ENCODE measurements at places on chromosomes 11 and 22.

GRCh38 chr11:77467233-77467632 is 6.7 kb downstream of the PAK1 start:
- DNase-seq: no peak

DNA sequence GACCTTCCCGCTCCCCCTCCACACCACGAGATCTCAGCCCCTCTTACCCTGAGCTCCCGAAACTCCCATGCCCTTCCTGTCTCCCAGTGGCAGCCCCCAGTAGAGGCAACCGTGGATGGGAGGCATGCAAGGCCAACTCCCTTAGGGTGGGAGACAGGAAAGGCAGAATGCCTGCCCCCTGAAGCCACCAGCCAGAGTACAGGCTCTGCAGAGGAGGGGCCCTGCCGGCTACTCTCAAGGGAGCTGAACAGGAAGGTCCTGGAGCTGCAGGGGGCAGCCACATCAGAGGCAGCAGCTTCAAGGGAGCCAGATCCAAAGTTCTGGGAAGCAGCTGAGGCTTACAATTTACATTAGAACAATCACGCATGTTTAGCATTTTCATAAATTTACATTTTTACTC is 38.3 kb downstream of the PDE2A start:
- DNase-seq: no peak

GRCh38 chr22:38034278-38034882 is 22.8 kb upstream of the PICK1 start:
- no peak for DNase-seq

- no peak for DNase-seq
These were observed 68.7 kb downstream of the DDX10 start for GRCh38 chr11:108733479-108734116.

- no peak for DNase-seq
These were observed 28.0 kb downstream of the TOLLIP start for GRCh38 chr11:1281326-1281973.

DNA sequence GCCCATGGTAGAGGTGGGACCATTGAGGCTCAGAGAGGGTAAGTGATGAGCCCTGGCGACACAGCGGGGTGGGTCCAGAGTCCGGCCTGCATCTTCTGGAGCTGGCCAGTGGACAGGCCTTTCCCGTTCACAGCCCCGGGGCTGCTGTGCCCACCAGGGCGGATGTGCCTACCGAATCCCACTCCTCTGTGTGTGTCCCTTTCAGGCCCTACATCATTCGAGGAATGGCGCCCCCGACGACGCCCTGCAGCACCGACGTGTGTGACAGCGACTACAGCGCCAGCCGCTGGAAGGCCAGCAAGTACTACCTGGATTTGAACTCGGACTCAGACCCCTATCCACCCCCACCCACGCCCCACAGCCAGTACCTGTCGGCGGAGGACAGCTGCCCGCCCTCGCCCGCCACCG is 11.9 kb upstream of the PPP6R3 start:
- DNase-seq: no peak

DNA sequence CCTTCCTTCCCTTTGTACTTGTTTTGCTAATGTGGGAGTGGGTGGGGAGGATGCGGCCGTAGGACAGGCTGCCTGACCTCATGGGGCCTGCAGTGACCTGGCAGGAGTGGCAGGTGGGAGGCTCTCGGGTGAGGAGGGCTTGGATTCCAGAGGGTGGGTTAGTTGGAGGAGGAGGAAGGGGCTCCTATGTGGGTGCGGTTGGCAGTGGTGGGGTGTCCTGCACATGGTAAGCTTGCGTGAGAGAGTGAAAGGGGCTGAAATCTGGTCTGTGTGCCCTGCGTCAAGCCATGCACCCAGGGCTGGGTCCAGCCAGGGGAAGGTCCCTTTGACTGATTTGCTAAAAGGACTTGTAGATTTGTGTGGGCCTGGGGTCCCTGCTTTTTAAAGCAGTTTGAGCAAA is 90.7 kb upstream of the OR4B1 start:
- no peak for DNase-seq

- DNase-seq: no peak
These were observed 2.7 kb downstream of the SIK3 start for GRCh38 chr11:117095284-117096161.

- DNase-seq: no peak
These were observed 21.6 kb upstream of the PHLDA2 start for GRCh38 chr11:2950825-2951224.

DNA sequence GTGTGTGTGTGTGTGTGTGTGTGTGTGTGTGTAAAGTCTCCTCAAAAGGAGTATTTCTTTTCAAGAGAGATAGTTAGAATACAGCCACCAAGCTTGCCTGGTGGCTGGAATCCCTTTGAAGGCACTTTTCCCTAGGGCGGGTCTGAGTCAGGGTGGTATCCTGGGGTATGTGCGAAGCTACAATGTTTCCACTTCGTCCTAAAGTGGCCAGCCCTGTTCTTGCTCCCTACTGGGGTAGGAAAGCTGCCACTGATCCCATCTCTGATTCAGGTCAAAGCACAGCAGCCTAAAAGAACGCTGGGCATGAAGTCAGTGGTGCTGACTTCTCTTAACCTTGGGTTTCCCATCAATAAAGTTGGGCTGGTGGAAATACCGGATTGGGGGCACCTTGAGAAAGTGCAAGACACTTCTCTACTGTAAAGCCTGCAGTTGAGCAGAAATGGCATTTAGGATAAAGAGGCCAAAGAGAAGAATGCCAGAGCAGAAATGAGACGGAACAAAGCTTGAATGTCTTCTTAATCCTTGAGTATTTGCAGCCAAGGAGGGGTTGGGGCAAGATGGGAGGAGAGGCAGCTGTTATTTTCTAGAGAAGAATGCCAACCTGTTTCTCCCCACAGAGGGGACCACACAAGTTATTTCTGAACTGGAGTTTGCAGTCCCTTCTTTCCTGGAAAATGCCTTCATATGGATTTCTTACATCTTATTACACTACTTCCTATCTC is 35.3 kb downstream of the ZNRF3 start:
- DNase-seq: no peak
